ENCODE measurements at places on chromosomes 13 and 19.
A peak's percentile ranks its signal among the peaks of the same experiment; 100 is the strongest.

GRCh38 chr19:29711584-29712132 is 3.4 kb downstream of the C19orf12 start:
- no peak for DNase-seq

DNA sequence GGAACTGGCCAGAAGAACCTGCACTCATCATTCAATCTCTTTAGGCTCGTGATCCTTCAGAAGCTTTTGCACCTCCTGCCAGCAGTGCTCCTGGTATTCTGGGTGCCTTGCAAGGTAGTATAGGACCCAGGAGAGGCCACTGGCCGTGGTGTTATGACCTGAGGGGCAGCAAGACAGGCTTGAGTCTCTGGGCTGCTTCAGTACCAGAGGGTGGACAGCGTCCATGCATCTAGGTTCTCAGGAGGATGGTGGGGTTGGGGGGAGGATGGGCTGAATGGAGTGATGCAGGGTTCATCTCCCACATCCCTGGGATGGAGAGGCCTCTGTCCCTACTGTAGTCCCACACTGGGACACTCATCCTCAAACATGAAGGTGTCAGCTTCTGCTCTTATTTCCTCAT is 41.1 kb downstream of the OR10H4 start:
- no peak for DNase-seq

DNA sequence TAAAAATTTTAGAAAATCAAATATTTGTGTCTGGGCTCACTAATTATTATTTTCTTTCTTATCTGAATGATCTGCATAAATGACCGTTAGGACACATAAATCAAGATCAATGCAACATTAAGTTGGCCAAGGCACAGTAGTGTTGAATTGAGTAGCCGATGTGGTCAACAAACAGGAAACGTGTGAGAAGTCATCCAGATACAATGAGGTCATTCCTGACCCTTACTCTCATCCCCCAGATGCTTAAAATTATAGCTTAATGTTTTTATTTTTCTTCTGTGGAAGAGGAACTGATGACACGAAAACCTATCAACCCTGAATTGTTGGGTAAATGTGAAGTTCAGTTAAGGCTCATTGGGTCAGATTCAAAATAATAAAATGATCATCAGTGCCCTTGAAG is 222.9 kb downstream of the RFC3 start:
- no peak for DNase-seq

DNA sequence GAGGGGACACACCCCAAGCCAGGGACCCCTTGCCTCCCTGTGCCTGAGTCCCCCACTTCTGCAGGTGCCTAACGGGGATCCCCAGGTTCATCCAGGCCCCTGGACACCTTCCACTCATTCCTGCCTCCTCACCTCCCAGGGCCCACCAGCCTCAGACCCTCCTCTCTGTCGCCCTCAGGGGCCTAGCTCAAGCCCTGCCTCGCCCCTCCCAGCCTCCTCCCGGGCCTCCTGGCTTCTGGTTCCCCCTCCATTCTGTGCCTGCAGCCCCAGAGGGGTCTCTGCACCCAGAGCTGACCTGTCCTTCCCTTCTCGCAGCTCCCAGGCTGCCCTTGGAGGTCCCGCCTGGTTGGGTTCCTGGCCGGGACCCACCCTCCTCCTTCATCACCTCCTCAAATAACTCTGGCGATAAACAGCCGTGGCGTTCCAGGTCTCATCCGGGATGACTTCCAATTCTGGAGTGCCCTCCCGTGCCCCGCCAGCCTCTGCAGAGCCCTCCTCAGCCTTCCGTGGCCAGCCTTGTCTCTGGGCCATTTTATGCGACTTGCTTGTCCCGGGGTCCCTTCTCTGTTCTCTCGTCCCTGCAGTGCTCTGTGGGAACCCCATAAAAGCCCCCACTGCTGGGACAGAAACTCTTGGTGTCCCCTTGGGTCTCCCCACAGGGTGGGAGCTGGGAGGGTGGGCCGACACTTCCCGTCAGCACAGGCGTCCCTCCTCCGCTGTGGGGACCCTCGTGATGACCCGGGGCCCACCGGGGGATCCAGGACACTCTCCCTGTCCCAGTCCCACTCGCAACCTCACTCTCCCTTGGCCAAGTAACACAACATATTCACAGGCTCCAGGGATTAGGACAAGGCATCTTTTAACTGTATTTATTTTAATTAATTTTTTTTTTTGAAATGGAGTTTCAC is 9.2 kb downstream of the JOSD2 start:
- no peak for DNase-seq

DNA sequence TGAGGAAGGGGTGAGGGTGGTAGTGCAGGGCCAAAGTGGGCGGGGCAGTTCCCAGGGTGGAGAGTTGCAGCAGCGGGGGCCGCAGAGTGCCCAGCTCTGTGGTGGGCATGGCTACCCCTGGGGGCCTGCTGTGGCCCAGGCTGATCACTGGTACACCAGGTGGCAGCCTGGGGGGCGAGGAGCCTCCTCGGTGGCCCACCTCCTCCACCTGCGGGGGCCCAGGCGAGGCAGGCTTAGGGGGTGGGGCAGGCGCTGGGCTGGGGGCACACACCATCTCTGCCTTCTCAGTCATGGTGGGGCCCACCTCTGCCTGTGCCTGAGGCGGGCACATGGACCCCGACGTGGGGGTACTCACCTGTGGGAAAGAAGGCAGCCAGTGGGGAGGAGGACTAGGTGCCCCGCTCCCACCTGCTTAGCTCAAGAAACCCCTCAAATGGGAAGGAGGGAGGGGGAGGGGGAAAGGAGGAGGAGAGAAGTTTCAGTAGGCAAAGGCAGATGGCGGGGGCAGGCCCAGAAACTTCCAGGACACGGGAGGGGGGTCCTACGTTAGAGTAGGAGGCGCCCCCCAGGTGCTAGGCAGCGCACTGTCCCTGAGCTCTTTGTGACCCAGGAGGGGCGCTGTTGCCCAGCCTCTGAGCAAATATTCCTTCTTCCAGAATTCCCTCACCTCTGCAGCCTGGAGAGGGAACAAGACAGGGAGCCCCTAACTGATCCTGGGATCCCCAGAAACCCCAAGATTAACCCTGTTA is 1.6 kb downstream of the LYL1 start:
- DNase-seq: no peak

DNA sequence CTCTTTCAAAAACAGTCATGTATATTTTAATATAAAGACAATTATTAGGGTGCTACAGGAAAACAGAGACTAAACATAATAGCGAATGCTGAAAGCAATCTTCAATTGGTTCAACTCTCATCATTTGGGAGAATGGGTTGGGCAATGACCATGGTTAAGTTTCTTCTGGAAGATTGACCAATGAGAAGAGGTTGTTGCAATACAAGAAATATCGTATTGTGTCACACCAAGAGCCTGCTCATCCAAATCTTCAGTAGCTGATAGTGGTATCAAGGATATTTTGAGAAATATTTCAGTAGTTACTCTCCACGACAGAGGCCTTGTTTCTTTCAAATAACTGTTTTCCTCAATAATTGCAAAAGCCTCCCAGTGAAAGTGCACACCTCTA is 83.0 kb upstream of the FNDC3A start:
- DNase-seq: no peak

- DNase-seq: no peak
Observed at GRCh38 chr13:29893438-29893837, 43.0 kb upstream of the UBL3 start.

DNA sequence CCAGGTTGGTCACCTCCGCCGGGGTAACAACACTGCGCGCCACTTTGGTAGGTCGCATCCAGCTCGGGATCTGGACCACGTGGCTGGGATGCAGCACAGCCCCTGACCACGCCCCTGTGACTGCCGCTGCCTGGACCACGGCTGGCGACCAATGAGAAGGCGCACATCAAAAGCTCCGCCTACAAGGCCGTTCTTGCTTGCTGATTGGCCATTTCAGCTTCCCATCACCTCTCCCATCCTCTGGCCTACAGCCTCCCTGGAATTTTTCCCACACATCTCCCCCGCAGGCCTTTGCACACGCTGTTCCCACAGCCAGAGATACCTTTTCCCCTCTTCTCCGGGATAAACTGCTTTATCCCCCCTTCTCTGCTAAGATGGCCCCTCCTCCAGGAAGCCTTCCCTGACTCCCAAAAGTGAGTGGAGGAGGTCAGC is 12.5 kb upstream of the MAP1S start:
- no peak for DNase-seq

DNA sequence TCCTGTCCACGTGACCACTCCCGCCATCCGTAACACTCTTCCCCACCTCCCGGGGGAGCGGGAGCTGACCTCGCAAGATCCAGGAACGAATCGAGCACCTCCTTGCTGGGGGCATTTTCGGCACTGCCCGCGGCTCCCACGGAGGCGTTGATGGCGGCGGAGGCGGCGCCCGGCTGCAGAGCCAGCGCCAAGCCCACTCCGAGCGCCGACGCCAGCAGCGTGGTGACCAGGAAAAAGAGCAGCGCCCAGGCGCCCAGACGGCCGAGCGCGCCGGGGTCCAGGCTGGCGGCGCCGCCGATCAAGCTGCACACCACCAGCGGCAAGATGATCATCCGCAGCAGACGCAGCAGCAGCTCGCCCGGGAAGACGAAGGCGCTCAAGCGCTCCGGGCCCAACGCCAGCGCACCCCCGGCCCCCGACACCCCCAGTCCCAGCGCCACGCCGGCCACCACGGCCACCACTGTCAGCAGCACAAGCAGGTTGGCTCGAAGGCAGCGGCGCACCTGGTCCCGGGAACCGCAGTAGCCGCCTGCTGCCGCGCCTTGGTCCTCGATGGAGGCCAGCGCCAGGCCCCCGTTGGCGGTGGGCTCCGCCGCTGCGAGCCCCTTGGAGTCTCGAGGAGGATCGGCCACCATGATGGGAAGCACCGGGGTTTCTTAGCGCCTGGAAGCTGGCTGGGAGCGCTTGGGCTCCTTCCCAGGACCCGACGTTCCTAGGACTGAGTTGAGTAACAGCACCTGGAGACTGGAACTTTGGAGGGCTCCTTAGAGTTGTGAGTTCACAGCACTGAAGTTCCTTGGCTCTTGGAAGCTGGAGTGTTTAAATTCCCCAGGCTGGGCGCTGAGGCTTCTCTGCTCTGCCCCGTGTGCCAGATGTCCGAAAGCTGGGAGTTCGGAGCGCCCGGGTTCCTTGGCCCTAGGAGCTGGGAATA is 798 bp downstream of the SLC1A5 start:
- DNase-seq: peak; percentile 49

DNA sequence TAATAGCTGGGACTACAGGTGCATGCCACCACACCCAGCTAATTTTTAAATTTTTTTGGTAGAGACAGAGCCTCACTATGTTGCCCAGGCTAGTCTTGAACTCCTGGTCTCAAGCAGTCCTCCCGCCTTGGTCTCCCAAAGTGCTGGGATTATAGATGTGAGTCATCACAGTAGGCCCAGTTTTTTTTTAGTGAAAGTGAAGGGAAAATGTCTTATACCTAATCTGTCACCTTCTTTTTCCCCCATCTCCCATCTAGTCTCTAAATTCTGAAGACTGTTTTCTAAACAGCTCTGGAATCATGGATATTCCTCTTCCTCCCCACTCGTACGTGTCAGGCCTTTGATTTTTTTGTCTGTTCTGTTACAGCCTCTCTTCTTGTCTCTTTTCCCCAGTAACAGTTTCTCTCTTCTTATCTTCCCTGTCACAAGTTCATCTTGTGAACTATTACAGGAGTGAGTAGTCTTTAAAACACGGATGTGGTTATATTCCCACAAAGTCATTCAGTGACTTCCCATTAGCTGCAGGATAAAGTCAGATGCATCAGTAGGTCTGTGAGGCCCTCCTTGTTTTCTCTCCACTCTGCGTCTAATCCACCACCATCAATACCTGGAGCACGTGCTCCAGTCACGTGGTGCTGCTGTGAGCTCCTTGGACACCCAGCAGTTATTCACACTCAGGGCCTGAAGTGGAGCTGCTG is 2.9 kb downstream of the CDC16 start:
- no peak for DNase-seq

- DNase-seq: no peak
Observed at GRCh38 chr19:53537121-53537520, 824 bp upstream of the ZNF331 start.

- no peak for DNase-seq
Observed at GRCh38 chr13:73844986-73845385, 289.2 kb downstream of the KLF12 start.

GRCh38 chr19:10292206-10292788 is 2.5 kb downstream of the ICAM5 start:
- peak; percentile 75 for DNase-seq

- no peak for DNase-seq
Observed at GRCh38 chr19:28428663-28429348, 784.1 kb downstream of the UQCRFS1 start.

- no peak for DNase-seq
Observed at GRCh38 chr13:48842316-48842715, 133.4 kb upstream of the FNDC3A start.

GRCh38 chr19:28170066-28170465 is 1042.9 kb downstream of the UQCRFS1 start:
- no peak for DNase-seq

DNA sequence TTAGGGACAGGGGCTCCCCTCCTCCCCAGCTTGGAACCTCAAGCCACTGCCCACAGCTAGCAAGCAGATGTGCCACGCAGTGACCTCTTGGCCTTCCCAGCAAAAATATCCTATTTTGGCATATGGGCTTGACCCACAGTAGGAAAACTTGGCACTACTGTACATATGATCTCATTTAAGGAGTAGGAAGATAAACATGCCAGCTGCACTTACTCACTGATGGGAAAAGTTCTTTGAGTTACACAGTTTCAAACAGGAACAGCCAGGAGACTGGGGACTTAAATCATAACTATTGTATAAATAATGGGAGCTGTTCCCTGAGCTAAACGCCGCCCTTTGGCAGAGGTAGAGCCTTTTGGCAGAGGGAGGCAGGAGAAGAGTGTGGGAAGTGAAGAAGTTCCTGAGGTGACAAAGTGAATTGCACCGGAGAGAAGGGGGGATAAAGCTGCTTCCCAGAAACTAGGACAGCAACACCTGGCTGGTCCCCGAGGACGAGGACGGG is 6.1 kb downstream of the SACS start:
- peak; percentile 57 for DNase-seq

- DNase-seq: peak; percentile 66
Observed at GRCh38 chr19:16363133-16363851, 38.7 kb downstream of the KLF2 start.

- no peak for DNase-seq
Observed at GRCh38 chr19:32677657-32678056, 2.0 kb downstream of the RGS9BP start.

DNA sequence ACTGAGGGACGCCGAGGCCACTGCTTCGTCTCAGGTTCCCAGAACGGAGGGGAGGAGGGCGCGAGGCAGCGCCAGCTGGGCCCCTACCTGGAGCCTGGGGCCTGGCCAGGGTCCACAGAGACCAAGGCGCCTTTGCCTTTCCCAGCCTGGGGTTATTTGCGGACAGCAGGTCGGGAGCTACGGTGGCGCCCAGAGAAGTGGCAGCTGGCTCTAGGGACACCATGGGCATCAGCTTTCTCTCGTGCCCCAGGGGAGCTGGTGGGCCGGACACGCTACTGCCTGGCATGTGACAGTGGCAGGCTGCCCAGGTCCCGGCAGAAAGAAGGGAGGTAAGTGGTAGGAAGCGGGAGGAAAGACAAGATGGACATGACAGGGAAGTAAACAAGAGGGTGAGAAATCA is 19.0 kb downstream of the AKT2 start:
- DNase-seq: no peak

- DNase-seq: no peak
Observed at GRCh38 chr13:70623239-70623638, 515.0 kb upstream of the KLHL1 start.
